ENCODE measurements at places on chromosomes 5 and 9.

- no peak for DNase-seq
These were observed 11.3 kb downstream of the PDGFRB start for GRCh38 chr5:150144246-150144801.

GRCh38 chr9:124761710-124762109 lies 9.4 kb downstream of the NR6A1 start:
- no peak for DNase-seq

DNA sequence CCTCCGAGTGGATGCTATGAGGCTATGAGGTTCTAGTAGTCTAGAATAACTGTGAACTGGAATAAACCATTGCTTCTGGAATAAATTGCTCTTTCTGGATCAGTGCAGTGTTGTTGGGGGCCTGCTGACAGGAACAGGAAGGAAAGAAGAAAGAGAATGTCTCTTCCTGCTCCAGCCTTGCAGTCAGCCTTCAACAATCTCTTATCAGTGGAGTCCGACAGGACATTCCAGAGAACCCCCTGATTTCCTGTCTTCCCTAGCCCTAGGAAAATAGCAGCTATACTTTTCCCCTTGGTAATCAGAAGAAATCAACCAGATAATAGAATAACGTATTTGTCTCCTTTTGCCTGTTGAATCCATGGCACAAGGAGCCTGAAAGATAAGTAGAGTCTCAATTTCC lies 55.4 kb downstream of the WDR36 start:
- no peak for DNase-seq

GRCh38 chr5:93579692-93580062 lies 1.3 kb downstream of the NR2F1-AS1 start:
- DNase-seq: no peak

GRCh38 chr9:20325008-20325407 lies 297.3 kb downstream of the MLLT3 start:
- DNase-seq: no peak

GRCh38 chr9:105154723-105155191 lies 89.7 kb upstream of the SLC44A1 start:
- no peak for DNase-seq

GRCh38 chr5:174732036-174733020 lies 7.9 kb downstream of the MSX2 start:
- no peak for DNase-seq

DNA sequence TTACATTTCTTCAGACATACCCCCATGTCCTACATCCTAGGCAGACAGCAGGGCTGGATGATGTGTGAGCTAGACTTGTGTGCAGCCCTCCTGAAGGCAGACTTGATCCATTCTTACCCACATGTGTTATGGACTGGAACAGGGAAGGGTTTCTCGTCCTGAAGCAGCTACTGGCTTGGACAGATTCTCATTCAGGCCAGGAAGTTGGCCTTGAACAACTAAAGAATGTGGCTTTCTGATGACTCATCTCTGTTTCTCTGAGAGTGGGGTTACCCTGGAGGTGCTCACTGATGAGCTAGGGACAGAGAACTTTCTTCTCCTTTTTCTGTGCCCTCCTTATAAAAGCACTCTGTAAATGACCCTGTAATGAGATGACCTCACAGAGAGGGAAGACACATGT lies 246.5 kb downstream of the PCSK5 start:
- no peak for DNase-seq

DNA sequence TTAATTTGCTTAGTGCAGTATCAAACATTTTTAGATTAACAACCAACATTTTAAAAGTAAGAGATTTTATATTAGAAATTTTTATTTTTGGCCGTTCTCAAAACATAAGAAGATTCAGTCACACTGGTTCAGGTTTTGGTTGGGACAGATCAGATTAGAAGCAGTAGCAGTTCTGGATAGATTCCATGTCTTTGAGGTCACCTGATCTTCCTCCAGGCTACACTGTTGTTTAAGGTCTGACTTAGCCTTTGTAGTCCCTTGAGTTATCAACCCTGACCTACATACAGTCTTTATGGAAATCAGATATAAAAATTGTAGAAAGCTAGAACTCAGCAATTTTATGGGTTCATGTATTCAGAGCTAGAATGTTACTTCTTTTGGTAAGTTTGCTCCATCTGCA lies 910.0 kb upstream of the WWC1 start:
- DNase-seq: no peak

GRCh38 chr9:135815413-135815812 lies 91.9 kb downstream of the CAMSAP1 start:
- DNase-seq: no peak

DNA sequence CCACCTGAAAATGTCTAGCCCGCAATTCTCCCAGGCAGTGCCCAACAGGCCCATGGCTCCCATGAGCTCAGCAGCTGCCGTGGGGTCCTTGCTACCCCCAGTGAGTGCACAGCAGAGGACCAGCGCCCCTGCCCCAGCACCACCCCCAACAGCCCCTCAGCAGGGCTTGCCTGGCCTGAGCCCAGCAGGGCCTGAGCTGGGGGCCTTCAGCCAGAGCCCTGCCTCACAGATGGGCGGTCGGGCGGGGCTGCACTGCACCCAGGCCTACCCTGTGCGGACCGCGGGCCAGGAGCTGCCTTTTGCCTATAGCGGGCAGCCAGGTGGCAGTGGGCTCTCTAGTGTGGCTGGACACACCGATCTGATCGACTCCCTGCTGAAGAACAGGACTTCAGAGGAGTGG lies 19.3 kb upstream of the LTC4S start:
- no peak for DNase-seq

GRCh38 chr9:13513286-13513685 lies 233.8 kb upstream of the MPDZ start:
- no peak for DNase-seq

DNA sequence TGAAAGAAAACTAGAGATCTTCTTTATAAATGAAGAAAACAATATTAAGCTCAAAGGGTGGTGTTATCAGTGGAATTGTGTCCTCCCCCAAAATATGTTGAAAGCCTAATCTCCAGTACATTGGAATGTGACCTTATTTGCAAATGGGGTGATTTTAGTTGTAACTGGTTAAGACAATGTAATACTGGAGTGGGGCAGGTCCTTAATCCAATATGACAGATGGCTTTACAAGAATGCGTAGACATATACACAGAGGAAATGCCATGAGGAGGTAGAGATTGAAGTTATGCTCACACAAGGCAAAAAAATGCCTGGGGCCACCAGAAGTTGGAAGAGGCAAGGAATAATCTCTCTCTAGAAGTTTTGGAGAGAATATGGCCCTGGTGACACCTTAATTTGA lies 13.7 kb upstream of the TRIM32 start:
- DNase-seq: no peak

DNA sequence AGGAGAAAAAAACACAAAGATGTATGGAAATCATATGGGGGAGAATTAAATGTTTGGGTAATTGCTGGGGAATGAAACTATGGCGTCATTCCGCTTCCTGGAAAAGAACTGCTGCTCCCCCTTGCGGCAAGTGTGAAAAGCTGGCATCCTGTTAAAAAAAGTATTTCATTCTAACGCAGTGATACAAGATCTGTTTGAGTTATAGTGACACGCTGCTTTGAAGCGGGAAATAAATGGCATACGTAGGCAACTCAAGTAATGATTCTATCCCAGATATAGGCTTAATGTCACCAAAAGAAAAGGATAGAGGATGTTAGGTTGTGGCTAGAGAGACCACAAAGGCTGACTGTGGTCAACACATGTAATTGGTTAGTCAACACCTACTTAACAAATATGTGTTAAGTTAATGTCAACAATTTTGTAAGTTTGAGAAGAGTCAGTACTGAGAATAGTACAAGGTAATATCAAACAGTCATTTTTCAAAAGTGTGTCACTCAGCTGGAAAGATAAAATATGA lies 70.2 kb upstream of the ALDH1A1 start:
- DNase-seq: peak; percentile 38

GRCh38 chr5:38554861-38555260 lies 1.6 kb downstream of the LIFR start:
- DNase-seq: no peak

GRCh38 chr9:26219961-26220360 lies 541.7 kb upstream of the TUSC1 start:
- no peak for DNase-seq

- no peak for DNase-seq
These were observed 154.9 kb downstream of the EPB41L4A start for GRCh38 chr5:112264151-112264550.

DNA sequence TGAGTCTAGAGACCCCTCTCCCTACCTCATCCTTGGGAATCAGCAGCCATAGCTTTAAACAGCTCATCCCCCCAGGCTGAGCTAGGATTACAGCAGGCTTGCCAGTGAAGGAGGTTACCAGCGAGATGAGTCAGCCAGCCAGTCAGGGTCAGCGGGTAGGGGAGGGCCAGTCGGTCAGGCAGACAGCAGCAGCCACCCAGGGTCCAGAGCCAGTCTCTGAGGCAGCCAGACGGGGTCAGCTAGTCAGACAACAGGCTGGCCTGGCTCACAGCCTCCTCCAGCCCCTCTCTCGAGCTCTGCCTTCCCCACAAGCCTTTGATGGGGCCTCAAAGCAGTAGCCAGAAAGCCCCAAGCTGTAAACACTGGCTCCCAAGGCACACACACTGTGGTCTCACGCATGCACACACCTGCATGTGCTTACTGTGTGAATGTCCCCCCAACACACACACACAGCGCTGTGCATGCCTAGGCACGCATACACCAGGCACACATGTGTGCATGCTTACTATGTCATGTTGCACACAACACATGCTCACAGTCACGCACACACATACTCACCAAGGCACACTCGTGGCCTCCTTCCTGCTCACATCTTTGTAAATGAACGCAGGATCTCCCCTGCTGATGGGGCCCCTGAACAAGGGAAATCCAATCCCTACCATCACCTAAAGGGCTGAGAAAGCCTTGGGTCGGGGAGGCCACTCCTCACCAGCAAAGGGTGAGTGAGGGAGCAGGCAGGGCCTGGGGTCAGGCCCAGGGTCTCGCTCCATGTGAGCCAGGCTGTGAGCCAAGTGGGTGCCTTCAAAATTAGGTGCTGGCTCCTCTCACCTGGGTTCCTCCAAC lies 28.2 kb upstream of the CPLX2 start:
- DNase-seq: no peak

DNA sequence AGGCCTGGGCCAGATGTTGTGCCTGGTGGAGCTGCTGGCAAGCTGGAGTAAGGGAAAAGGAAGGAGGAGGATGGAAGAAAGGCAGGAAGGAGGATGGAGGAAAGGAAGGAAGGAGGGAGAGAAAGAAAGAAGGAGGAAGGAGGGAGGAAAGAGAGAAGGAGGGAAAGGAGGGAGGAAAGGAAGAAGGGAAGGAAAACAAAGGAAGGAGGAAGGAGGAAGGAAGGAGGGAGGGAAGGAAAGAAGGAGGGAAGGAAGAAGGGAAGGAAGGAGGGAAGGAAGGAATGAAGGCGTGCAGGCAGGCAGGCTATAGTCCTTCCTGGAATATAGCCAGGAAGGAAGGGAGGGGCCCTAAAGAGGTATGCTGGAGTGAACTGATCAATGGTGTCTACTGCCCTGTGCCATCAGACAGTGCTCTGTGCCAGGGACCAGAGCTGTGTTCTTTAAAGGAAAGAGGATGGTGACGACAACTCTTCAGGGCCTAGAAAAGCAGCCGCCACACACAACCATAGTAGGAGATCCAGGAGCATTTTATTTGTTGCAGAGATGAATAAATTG lies 61.4 kb upstream of the UBTD2 start:
- DNase-seq: no peak

DNA sequence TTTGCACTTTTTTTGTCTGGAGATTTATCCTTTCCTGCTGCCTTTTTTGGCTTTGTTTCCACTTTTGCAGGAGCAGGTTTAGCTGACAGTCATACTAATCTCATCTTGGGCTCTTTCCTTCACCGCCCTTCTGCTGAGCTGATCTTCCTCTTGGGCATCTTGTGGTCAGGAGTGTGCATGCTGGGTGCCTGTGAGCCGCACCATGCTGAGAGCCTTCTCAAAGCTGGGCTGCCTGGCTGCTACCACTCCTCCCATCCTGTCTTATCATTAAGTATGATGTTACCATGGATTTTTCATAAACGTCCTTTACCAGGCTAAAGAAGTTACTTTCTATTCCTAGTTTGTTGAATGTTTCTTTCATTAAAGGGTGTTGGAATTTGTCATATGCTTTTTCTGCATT lies 49.5 kb upstream of the MCCC2 start:
- DNase-seq: no peak

DNA sequence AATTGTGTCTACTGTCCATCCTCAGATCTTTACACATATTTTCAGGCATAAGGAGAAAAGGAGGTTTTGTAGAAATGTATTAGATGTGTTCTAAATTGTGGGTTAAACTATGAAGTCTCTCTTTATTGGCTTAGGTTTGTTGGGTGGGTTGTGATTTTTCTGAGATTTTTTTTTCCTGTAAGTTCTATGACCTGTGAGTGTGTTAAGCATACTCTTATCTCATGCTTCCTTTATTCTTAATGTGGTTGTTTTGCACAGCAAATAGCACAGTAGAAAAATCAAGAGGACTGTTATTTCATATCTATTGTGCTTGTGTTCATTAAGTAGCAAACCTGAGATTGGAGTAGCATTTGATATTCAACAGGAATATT lies 23.3 kb downstream of the NR2F1 start:
- DNase-seq: no peak

- no peak for DNase-seq
These were observed 27.9 kb upstream of the MUSK start for GRCh38 chr9:110640736-110641135.

DNA sequence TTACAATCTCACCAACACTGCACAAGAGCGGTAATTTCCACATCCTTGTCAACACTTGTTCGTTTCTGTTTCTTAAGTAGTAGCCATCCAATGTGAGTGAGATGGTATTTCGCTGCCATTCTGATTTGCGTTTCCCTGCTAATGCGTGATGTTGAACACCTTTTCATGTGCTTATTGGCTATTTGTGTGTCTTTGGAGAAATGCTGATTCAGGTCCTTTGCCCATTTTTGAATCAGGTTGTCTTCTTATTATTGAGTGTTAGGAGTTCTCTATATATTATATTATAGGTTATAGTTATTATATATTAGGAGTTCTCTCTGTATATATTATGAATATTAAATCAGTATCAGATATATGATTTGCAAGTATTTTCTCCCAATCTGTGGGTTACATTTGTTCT lies 59.9 kb upstream of the IRX4 start:
- DNase-seq: no peak

GRCh38 chr5:168209997-168210396 lies 81.4 kb upstream of the WWC1 start:
- no peak for DNase-seq

DNA sequence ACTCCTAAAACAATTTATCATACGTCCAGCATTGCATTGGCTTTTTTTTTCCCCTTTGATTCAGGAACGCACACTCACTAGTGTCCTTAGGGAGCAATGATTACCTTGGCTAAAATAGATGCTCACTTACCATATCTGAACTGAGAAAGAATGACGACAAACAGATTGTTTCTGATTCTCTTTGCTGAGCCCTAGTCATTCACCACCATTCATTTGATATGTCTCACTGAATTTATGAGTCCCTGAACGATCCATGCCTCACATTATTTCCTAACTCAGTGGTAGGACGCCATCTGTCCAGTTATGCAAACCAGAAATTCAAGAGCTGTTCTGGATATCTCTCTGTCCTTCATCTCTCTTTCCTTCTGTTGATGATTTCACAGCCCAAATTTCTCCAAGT lies 39.3 kb upstream of the DAB2 start:
- DNase-seq: no peak
